Activated T-cell treated with anti-CD3 and anti-CD28 coated beads for 1 hour (primary cell): ENCODE measurements at places on chromosomes 2 and 18.
A peak's percentile ranks its signal among the peaks of the same experiment; 100 is the strongest.

- DNase-seq: no peak
Observed at GRCh38 chr2:218180467-218181114, 13.8 kb upstream of the CXCR1 start.

DNA sequence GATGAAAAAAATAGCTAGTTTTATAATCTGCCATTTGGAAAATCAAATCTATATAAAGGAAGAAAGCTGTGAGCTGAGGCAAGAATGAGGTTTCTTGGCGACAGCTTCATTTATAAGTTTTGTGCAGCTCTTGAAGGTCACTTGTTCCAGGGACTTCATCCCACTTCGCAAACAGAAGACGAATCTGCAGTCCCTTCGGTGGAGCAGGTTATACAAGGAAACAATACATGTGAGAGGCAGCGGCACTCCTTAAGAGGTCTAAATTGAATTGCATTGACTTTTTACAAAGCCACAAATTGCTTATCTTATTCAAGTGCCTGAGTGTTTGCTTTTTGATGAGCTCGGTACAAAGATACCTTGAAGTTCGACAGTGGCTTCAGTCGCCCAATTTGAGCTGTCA, 72.2 kb downstream of the C1QL2 start:
- DNase-seq: no peak

DNA sequence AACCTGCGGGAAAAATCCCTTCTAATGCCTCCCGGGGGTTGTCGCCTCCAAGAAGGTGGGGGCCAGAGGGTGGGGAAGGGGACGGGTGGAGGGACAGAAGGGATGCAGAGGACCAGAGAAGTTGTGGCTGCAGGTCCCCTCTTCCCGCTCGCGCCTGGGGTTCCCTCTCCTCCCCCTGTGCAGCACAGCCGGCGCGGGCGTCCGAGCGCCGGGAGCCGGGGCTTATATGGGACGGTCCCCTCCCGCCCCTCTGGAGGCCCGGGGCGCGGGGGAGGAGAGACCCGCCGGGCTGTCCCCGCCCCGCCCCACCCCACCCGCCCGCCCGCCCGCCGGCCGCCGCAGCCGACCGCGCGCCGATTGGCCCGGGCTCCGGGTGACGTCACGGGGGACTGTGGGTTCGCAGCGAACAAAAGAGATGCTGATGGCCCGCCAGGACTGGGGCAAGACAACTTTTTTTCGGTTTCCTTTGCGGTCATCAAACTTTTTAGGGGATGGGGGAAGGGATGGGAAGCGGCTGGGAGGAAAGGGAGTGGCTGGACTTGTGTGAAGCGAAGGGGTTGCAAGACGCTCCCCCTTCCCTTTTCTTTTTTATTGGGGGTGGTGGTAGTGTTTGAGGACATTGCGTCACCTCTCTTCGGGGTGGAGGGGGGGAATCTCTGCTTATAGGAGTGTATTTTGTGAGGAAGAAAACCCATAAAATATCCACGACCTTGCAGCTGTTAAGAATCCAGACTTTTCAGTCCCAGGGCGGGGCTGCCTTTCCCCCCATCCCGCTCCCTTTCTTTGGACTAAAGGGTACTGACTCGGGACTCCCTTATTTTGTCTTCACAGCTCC, at the start of gene FN1:
FN1 (minus strand) TSS at position 199 of the 835 bp plus-strand sequence. CDS start 266 bp downstream, outside the sequence.
- peak; percentile 34 for DNase-seq

GRCh38 chr18:47100212-47100831, 50.0 kb downstream of the HDHD2 start:
- peak; percentile 44 for DNase-seq

DNA sequence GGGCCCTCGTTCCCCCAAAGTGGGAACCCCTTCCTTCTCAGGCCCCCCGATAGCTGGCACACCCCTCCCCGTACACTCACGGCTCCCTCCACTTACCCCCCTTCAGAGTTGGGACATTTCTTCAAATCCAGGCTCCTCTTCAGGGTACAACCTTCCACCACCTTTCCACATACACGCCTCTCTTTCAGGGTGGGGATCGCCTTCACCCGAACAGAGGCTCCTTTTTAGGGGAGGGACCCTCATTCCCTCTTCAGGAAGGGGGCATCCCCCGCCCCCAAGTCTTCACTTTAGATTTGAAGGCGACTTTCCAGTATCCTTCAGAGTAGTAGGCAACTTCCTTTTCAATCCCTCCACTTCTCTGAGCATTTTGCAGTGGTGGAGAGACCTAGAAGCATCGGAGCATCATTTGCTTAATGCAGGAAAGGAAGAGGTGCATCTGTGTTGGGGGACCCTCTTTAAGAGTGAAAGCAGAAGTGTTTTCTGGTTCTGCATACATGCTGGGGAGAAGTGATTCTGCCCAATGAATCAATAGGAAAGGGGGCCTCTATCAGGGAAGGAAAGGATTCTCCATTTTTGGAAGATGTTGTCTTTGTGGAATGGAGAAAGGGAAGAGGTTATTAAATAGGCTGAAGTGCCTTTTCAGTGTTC, 845 bp downstream of the EML4 start:
- DNase-seq: no peak

DNA sequence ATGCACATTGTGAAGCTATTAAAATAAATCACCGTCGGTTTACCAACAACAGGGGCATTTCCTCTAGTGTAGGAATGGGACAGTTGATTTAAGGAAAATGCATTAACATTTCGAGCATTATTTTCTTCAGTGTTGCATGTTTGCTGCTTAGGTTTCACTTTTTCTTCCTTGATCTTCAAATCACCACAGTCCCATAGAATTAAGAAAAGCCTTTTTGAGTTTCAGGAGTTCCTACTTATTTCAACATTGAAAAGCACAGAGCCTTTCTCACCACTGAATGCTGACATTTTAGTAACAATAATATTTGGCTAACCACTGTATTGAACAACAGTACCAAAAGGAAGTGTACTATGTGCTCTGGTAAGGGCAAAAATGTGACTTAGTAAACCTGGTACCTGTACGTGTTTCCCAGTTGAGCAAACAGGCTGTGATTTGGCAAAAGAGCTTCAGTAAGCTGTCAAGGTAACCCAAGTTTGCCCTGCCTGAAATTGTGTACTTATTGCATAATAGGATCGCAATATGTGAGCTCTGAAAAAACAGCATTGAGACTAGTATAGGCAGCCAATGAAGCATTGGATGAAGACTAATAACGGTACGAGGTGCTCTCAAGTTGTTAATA, 2.2 kb downstream of the LRRTM4 start:
- DNase-seq: no peak

GRCh38 chr18:45837283-45838070, 12.0 kb downstream of the SIGLEC15 start:
- no peak for DNase-seq

- no peak for DNase-seq
Observed at GRCh38 chr2:147621656-147622197, 223.1 kb upstream of the ACVR2A start.

- no peak for DNase-seq
Observed at GRCh38 chr2:10282611-10283105, 20.0 kb upstream of the HPCAL1 start.

DNA sequence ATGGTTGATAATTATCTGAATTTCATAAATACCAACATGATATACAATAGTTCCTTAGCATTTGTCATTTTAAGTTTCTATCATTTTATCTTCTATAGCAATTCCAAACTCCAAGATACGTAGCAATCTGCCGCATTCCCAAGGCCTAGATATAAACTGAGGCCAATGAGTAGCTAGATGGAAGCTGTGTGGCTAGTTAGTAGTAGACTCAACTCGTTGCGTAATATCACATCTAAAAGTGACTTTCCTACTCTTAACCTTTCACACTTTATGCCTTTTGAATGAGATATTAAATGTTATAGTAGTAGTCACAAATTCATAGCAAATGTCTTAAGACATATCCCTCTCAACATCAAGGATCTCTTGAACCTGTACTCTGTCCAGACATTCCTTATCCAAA, 33.6 kb downstream of the WDSUB1 start:
- DNase-seq: no peak

GRCh38 chr2:40123326-40123725, 328.6 kb downstream of the SLC8A1 start:
- DNase-seq: no peak

- no peak for DNase-seq
Observed at GRCh38 chr2:29311458-29311857, 196.2 kb downstream of the CLIP4 start.

DNA sequence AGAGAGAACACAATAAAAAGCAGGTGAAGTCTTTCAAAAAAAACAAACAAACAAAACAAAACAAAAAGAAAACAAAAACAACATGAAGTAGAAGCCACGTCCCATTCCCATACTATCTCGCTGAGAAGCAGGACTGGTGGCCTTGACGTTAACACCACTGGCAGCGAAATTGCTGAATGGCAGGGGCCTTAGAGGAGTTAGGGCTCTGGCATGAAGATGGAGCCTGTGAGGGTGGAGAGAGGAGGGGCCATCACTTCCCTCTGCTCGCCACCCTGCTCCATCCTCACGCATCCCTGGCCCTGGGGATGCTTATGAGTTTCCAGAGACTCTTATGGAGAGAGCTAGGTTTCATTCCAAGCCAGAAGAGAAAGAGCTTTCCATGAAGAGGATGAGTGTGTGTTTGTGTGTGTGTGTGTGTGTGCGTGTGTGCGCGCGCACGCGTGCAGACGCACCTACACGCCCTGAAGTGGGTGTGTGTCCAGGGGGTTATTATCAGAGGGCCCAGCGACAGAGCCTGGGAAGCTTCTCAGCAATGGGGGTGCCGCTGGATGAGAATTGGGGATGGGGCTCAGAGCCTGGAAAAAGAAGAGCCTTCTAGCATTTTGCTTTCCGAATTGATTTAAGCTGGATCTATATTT, 20.4 kb upstream of the IMPA2 start:
- no peak for DNase-seq

DNA sequence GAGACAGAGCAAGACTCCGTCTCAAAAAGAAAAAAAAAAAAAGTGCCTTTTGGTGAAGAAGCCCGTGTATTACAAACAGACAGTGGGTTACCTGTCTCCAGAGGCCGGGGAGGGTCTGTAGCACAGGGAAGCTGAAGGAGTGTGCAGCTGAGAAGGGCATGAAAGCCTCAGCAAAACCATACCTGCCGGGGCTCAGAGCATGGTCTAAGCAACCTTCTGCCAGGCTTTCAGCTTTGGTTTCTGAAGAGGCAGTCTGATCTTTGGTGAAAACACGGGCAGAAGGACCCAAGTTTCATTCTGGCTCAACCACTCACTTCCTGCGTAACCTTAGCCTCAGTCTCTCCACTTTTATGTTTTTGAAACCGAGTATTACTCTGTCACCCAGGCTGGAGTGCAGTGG, 21.5 kb downstream of the SH2D6 start:
- DNase-seq: no peak

GRCh38 chr2:105455488-105456003, 56.7 kb upstream of the FHL2 start:
- no peak for DNase-seq

DNA sequence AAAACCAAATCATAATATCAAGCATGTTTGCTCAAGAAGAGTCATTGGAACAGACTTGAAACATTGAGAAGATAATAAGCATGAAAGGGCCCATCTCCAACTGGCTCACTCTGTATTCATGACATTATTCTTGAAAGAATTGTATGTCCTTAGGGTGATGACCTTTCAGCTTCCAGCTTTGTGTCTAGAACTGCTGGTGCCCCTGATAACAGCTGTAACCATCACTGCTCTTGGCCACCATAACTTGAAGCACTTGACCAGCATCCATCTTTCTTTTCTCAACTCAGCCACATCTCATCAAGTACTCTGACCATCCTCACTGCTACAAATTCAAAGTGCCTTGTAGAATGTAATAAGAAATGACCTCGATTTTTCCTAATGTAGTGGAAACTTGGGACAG, 289.9 kb downstream of the SLC8A1 start:
- no peak for DNase-seq

GRCh38 chr2:218896501-218897393, 16.1 kb downstream of the WNT10A start:
- peak; percentile 69 for DNase-seq

DNA sequence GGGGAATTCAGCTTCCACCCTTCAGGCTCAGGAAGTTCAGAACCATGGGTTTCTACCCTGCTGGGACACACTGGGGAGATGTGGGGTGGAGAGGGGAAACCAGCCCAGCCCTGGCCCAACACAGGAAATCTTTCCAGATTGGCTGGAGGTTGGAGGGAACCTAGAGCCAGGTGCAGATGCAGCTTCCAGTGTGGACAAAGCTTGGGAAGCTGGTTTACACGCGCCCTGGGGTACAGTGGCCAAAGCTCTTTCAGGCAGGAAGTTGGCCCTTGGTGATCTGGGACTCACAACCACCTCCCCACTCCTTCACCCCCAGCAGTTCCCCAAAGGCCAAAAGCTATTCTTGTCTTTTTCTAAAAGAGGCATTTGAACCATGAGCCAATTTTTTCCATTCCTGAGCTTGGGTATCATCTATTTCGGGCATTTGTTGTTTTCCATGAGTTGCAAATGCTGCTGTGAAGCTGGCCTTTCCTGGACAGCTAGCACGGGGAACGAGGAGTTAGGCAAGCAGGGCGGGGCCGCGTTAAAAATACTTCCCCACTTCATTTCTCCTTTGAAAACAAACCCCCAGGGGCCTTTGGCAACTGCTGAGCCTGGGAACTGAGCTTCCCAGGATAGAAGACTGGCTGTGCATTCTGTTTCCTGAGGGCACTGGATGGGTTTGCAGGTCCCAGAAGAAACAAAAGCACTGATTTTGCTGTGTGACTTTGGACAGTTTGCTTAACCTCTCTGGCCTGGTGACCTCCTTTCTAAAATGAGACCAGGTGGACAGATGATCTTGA, 3.1 kb upstream of the ARID5A start:
- no peak for DNase-seq

- DNase-seq: no peak
Observed at GRCh38 chr18:79129120-79129519, 59.9 kb downstream of the ATP9B start.

GRCh38 chr2:174683392-174683759, 80.9 kb downstream of the CHRNA1 start:
- no peak for DNase-seq

DNA sequence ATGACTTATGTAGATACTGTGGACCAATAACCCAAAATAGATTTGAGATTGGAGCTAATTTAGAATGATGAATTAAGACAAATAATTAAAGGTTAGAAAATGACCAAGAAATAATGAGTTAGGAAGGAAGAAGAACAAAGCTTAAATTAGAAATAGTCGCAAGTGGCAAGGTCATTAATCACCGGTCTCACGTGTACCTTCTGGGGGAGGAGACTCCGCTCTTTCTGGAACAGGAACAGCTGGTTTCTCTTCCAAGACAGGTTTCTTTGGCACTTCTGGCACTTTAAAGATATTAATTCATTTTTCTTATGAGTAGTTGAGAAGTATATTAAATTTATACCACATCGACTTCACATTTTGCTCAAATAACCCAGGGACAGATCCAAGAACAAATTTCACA, 156.7 kb downstream of the TTN start:
- DNase-seq: no peak

- DNase-seq: no peak
Observed at GRCh38 chr2:190972846-190973245, 41.1 kb downstream of the STAT1 start.

- DNase-seq: no peak
Observed at GRCh38 chr2:39772812-39773152, 6.3 kb downstream of the THUMPD2 start.

GRCh38 chr2:141392517-141393213, 738.2 kb downstream of the LRP1B start:
- DNase-seq: no peak

GRCh38 chr2:104434318-104434792, 419.6 kb upstream of the POU3F3 start:
- DNase-seq: no peak

GRCh38 chr2:237041231-237041630, 44.5 kb upstream of the COPS8 start:
- DNase-seq: no peak

- no peak for DNase-seq
Observed at GRCh38 chr2:223513771-223514455, 88.2 kb downstream of the SCG2 start.
